ENCODE measurements at places on chromosomes 1 and 21.

GRCh38 chr1:225996946-225997545 is 2.1 kb downstream of the SDE2 start:
- DNase-seq = no peak

DNA sequence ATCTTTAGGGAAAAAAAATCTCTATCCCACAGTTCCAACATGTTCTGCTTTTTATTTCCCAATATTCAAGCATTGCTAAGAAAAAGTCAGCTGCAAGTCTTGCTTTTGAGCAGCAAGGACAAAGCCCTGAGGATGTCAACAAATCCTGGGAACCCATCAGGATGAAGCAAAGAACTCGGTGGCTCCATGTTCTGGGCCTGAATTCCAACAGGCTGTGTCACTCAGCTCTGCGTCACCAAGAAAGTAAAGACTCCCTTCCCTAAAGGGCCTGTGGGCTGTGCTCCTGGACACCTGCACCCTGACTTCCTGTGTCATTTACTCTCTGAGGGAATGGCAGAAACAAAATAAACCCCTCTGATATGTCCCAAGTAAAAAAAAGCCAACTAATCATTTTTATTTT is 95.5 kb downstream of the TIAM1 start:
- DNase-seq = no peak

DNA sequence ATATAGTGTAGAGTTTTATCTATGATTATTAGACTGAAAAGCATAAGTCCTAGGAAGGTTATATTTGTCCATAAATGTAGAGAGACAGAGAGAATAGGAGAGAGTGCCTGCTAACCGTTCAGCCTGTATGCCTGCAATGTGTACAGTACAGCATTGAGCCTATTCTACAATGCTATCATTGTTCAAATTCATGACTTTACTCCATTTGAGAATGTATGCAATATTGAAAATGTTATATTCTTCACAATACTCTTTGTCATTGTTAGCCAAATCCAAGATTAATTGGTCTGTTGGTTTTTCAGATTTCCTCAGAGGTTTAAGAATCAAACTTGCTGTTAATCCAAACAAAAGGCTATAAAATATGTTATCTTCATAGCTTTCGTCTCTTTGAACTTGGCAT is 585.2 kb upstream of the B3GALT2 start:
- no peak for DNase-seq

- no peak for DNase-seq
These were observed 416.4 kb downstream of the PTBP2 start for GRCh38 chr1:97137862-97138514.

DNA sequence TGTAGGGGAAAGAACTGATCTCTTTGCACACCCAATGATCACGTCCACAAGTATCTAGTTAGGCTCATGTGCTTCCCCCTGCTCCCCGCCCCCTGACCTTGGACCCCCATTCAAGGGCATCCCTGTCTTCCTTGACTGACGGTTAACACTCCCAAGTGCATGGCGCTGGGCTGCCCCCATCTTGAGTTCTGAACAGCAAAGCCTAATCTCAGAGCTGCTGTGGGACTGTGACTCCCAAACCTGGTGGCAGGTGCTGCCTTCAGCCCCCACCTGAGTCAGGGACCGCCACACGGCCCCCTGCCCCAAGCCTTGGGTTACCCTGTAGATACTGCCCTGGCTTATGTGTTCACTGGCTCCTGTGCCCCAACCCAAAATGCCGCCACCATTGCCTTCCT is 925 bp downstream of the TNNI1 start:
- DNase-seq = no peak

GRCh38 chr1:56967900-56968832 is 2.4 kb upstream of the C8B start:
- no peak for DNase-seq

- DNase-seq = no peak
These were observed 290.2 kb downstream of the HLX start for GRCh38 chr1:221169447-221169889.

DNA sequence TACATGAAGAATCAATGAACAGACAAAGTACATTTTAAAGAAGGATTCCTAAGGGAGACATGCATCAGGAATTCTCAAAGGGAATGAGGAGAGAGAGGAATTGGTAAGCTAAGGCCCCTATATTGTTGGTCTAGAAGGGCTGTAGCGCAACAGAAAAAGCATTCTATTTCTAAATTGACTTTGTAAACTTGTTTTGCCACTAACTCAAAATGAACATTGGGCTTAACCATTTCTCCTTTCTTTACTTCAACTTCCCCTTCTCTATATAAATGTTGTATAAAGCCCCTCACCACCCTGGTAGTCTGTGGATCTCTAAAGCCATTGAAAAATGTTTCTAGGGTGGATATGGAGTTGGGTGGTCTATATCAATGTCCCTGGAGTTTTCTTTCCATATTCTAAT is 20.4 kb upstream of the OR6N2 start:
- DNase-seq = no peak

GRCh38 chr1:188641566-188642211 is 1812.9 kb downstream of the PLA2G4A start:
- DNase-seq = no peak

DNA sequence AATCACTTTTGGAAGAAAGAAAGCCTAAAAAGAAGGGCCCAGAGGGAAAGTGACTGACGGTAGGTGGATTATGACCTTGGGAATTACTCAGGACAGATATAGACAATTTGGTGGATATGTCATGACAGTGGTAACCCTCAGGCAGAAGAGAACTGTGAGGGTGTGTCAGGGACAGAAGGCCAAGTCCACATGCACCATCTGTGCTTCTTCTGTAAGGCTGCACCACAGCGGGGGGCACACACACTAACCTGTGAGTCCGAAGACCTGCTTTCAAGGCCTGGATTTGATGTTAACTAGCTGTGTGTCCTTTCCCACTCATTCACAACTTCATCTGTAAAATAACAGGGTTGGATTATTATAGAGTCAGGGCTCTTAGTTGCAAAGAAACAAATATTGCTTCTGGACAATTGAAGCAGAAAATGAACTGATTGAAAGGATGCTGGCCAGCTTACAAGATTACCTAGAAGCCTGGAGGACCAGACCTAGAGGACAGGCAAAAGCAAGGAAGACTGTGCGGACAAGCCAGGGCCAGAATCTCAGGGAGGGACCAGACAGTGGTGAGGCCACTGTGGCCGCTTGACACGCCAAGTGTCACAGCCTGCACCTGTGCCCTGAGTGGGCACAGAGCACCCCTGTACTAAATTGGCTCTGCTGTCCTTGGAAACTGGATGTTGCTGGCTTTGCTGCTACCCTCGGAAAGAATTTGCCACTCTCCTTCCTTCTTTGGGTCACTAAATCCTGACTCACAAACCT is 34.7 kb upstream of the USP24 start:
- DNase-seq = no peak

- no peak for DNase-seq
These were observed 219.0 kb downstream of the KAZN start for GRCh38 chr1:14817223-14818170.

- DNase-seq = no peak
These were observed 239.0 kb downstream of the SDCCAG8 start for GRCh38 chr1:243494741-243495431.

GRCh38 chr1:32742956-32743355 is 40.4 kb upstream of the SYNC start:
- no peak for DNase-seq

DNA sequence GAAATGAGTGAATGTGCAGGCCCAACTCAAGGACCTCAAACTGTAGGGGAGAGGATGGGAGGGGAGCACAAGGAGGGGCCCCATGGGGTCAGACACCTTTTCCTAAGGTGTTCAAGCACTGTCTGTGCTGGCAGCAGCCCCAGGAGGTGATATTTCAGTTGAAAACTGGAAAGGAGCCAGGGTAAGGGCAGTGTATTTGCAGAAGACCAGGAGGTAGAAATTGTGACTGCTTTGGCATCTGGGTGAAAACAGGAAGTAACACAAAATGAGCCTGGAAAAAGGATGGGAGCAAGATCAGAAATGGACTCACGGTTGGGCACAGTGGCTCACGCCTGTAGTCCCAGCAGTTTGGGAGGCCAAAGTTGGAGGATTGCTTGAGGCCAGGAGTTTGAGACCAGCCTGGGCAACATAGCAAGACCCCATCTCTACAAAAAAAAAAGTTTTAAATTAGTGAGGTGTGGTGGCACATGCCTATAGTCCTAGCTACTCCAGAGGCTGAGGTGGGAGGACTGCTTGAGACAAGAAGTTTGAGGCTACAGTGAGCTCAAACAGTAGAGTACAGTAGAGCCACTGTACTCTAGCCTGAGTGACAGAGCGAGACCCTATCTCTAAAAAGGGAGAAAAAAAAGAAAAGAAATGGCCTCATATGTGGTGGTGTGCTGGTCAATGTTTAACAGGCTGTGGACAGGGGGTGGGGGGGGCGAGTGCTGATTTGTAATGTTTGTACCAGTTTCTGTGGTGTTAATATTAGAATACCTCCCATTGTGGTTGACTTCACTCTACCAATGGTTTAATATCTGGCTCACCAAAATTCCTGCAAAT is 76.2 kb upstream of the ANGPTL1 start:
- no peak for DNase-seq

All from T-helper 9 cell (primary cell).